ENCODE measurements at places on chromosomes 11 and 22.

- no peak for DNase-seq
These were observed 96.3 kb downstream of the KCNQ1 start for GRCh38 chr11:2540992-2541680.

DNA sequence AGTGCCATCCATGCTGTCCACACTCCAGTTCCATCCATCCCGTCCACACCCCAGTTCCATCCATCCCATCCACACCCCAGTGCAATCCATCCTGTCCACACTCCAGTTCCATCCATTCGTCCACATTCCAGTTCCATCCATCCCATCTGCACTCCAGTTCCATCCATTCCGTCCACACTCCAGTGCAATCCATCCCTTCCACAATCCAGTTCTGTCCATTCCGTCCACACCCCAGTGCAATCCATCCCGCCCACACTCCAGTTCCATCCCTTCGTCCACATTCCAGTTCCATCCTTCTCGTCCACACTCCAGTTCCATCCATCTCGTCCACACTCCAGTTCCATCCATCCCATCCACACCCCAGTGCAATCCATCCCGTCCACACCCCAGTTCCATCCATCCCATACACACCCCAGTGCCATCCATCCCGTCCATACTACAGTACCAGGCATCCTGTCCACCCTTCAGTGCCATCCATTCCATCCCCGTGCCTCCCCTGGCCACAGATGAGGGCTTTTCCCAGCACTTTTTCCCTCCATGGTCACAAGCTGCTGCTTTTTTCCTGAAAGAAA is 704.0 kb downstream of the BRD1 start:
- no peak for DNase-seq

- no peak for DNase-seq
These were observed 12.7 kb upstream of the EMID1 start for GRCh38 chr22:29193021-29193420.

GRCh38 chr11:95154514-95154913 is 64.9 kb downstream of the ENDOD1 start:
- no peak for DNase-seq

GRCh38 chr11:103594283-103594682 is 442.2 kb upstream of the DDI1 start:
- DNase-seq = no peak

GRCh38 chr11:23308041-23308440 is 447.8 kb upstream of the CCDC179 start:
- no peak for DNase-seq

GRCh38 chr11:43644621-43645299 is 35.8 kb upstream of the HSD17B12 start:
- DNase-seq = no peak

- DNase-seq = no peak
These were observed 108.6 kb upstream of the RASSF10 start for GRCh38 chr11:12900496-12900895.

DNA sequence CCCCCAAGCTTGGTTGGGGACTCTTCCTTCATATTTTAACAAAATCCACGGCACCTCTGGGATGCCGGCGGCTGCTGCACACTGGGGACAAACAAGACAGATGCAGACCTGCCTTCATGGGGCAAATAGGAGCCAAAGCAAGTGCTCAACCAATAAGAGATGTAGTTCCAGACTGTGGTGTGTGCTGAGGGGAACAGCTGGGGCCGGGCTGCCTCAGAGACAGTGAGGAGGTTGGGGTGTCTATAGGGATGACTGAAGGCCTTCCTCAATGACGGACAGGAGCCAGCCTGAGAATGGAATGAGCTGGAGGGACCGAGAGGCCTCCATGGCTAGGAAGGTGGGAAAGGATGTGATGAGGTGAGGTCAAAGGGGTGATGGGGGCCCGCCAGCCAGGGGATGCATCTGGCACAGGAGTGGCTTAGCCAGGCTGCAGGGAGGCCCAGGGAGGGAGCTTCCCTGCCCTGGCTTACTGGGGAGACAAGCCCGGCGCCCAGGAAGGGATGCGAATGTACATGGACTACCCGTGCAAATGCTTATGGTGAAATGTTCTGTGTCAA is 10.3 kb upstream of the CTSD start:
- no peak for DNase-seq

DNA sequence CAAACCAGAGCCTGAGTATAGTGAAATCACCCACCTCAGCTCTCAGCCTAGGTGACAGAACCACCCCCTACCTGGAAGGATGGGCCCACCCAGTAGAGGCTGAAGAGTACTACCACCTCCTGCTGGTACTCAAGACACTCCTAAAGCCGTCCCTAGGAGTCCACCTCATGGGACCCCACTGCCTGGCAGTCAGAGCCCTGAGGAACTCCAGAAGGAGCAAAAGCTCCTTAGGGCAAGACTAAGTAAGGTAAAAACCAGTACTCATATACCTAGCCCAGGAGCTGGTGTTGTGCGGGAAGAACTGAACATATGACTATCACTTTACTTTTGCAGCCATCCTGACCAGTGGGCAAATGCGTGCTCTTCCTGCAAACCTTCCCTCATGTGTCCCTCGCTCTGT is 36.3 kb downstream of the HIRA start:
- no peak for DNase-seq

GRCh38 chr22:22884888-22885840 is 2.5 kb upstream of the IGLL5 start:
- DNase-seq = no peak

DNA sequence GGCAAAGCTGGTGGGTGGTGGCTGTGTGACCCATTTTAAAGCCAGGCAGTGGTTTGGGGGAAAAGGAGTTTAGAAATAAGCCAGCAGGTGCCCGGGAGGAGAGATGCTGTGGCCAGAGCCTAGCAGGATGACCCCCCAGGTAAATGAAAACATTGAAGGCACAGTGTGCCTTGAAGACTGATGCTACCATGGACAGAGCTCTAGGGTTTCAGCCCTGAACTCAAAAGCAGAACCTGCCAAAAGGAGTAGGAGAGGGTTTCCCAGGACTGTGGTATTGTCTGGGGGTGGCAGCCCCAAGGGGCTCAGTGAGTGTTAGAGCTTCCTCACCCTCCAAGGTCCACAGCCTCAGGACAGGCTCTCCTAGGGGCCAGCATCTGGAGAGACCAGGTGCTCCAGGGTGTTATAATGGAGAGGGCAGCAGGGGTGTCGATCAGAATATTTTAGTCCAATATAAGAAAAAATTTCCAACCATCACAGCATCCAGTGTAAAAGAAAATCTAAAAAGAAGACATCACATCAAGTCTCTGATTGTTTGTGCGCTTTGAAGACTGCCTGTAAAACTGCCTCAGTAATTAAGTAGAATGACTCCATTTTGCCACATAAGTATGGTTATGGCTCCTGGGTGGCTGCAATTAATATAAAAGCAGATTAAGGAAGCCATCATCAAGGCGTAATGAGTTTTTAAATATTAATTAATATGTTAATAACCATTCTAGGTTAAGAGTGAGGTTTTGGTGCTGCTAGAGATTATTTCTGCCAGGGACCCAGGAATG is 88.6 kb upstream of the LMO1 start:
- DNase-seq = no peak

DNA sequence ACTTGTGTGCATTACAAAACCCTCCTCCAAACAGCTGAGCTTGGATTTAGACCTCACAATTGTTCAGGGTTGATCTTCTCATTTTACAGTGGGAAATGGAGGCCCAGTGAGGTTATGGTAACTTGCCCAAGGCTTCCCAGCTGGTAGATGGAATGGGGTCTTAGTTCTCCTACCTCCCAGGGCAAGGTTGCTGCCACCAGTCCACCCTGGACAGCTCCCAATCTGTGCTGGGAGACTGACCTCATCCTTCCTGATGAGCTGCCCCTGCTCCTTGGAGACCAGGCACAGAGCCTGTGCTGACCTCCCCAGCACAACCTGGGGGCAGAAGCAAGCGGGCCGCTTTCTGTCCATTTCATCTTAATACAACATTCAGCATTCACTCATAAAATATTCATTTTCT is 190.7 kb downstream of the ST3GAL4 start:
- DNase-seq = no peak

DNA sequence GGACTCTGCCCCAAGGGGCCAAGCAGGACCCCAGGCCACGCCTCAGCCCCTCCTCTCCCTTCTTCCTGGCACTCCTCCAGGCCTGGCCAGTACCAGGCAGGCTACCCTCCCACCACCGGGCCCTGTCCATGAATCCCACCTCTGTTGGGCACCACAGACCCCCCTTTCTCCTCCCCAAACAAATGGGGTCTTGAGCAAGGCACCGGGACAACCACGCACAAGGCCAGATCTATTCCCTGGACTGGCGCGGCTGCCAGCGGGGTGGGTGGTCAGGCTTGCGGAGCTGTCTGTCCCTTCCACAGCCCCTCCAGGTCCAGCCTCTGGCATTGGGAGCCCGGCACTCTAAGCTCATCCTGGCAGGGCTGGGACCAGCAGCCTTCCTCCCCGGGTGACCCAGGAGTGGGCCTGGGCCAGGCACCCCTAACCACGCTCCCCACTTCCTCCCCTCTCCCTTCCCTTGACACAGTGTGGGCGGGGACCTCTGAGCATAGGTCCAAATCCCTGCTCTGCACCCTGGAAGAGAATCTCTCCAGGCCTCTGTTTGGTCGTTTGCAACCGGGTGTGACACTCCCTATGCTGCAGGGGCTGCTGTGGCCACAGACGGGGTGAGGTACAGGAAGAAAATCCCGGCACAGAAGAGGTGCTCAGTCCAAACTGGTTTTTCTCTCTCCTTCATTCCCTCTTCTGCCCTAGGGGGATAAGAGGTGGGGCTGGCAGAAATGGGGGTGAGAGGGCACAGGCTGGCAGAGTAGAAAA is 14.6 kb downstream of the ELFN2 start:
- DNase-seq = no peak

GRCh38 chr11:3817181-3817800 is 8.9 kb downstream of the PGAP2 start:
- DNase-seq = no peak

DNA sequence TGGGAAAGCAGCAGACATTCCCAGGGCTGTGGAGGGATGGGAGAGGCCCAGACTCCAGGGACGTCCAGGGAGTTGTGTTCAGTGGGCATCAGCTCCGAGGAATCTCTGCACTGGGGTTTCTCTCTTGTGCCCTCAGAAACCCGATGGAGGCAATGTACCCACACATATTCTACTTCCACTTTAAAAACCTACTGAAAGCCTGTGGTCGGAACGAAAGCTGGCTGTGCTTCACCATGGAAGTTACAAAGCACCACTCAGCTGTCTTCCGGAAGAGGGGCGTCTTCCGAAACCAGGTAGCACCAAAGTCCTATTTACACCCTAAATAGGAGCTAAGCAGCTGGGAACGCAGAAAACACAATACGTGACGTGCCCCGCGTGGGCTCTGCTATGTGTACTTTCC is 8.3 kb downstream of the APOBEC3D start:
- no peak for DNase-seq

GRCh38 chr22:47987885-47988515 is 1225.5 kb downstream of the TBC1D22A start:
- no peak for DNase-seq

- no peak for DNase-seq
These were observed 4.5 kb upstream of the MYRF start for GRCh38 chr11:61747967-61748285.

DNA sequence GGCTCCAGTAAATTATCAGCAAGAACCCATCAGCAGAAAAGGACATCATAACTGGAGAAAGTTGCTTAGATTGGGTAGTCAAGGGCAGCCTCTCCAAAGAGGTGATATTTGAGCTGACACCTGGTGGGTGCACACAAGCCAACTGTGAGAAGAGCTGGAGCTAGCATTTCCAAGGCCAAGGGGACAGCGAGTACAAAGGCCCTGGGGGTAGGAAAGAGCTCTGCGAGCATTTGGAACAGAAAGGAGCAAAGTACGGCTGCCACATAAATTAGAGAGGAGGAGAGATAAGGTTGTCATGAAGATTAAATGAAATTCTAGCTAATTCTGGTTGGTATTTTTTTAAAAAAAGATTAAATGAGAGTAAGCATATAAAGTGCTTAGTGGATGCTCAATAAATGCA is 21.7 kb upstream of the SMCO4 start:
- DNase-seq = no peak

DNA sequence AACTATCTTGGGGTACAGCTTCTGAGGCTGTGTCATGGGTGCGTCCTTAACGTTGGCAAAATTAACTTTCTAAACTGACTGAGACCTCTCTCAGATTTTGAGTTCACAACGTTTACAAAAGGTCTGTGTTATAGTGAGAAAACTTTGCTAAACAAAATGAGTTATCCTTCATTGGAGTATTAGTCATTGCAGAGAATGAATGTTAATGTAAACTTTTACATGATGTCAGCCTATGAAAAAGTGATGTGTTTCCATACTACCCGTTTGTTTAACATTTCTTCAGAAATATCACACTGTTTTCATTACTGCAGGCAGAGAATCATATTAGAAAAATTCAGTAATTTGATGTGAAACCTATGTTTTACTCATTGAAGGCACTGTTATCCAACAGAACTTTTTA is 32.1 kb downstream of the HSD17B12 start:
- DNase-seq = no peak

- DNase-seq = no peak
These were observed 25.9 kb downstream of the PTDSS2 start for GRCh38 chr11:475941-476340.

- no peak for DNase-seq
These were observed 98.4 kb upstream of the PARVA start for GRCh38 chr11:12278766-12279671.

GRCh38 chr11:63530021-63530420 is 6.6 kb upstream of the PLAAT4 start:
- no peak for DNase-seq

- DNase-seq = no peak
These were observed 98.9 kb upstream of the TP53AIP1 start for GRCh38 chr11:129041611-129042018.

GRCh38 chr11:93757301-93757700 is 15.8 kb downstream of the C11orf54 start:
- no peak for DNase-seq

- DNase-seq = no peak
These were observed 340.1 kb downstream of the MN1 start for GRCh38 chr22:27461470-27461869.

DNA sequence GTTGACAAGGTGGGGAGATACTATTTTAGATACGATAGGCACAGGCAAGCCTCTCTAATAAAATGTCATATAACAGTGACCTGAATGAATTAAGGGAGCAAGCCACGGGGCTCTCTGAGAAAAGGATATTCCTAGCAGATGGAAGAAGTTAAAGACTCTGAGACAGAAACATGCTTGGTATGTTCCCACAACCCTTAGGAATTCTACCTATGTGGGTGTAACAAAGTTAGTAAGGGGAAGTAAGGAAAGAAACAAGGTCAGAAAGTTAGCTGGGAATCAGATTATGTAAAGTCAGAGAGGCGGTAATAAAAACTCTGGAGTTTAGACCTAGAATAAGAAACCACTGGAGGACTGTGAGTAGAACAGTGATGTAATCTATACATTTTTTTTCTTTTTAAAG is 59.7 kb upstream of the GDPD4 start:
- DNase-seq = no peak

DNA sequence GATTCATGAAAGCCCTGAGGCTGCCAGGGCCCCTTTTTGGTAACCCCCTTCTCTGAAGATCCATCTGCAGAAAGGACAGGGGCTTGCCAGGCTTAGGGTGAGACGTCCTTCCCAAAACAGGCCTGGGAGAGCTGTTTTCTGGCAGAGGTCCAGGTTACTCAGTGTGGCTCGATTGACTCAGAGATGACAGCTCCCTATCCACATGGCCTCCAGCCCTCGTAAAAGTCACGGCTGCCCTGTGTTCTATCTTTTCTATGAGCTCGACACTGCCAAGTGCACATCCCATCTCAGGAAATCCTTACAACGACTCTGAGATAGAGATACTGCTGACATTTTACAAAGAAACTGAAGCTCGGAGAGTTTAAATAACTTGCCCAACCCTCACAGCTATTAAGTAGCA is 20.4 kb downstream of the ADAMTS8 start:
- no peak for DNase-seq
